ENCODE measurements at places on chromosomes 1 and 21.

DNA sequence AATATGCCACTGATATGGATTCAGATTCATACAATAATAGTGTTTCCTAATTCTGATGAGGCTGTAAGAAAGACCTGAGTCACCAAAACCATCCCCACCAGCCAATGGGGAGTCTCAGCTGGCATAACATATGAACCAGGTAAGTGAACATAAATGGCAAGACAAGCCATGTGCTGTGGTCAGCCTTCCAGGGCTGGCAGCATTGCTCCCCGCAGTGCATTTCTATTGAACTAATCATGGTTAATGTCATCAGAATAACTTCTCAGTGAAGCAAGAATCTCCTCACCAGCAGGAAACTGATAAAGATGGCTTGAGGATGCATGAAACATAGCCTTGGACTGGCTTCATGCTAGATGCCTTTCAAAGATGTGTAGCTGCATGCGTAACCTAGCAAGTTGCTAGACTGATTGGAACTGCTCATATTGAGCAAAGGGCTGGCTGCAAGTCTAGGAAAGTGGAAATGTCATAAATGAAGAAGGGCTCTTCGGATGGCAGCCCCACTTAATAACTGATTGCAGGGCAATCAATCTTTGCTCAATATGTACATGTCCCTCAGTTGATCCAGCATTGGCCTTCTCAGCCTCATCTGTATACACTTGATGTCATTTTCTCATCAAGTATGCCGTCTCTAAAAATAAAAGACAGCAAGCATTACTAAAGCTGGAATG lies 88.0 kb downstream of the NTNG1 start:
- DNase-seq: no peak

- DNase-seq: peak; percentile 29
Measured at GRCh38 chr1:24481843-24482610, 20.6 kb upstream of the RCAN3 start.

GRCh38 chr21:14545906-14546480 lies at the start of gene SAMSN1:
TSS of gene SAMSN1 (minus strand) at chr21:14546315. CDS start at chr21:14546261, 54 bp downstream.
- DNase-seq: peak; percentile 59

- no peak for DNase-seq
Measured at GRCh38 chr21:45518742-45519141, 23.5 kb downstream of the SLC19A1 start.

DNA sequence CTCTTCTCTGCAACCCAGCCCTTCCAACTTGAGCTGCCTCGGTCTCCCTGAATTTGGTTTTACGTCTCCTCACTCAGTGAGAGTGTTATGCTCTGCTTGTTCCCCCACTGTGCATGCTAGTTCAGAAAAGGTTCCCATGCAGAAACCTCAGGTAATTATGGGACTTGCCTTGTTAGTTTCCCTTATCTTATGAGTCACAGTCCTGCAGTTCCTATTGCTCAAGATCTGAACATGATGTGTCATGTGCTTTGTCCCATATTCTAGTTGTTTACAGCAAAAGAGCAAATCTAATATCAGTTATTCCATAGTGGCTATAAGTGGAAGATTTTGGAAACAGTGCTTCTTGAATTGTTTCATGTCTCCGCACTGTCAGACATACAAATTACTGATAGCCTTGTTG lies 74.4 kb downstream of the DUSP10 start:
- DNase-seq: no peak

DNA sequence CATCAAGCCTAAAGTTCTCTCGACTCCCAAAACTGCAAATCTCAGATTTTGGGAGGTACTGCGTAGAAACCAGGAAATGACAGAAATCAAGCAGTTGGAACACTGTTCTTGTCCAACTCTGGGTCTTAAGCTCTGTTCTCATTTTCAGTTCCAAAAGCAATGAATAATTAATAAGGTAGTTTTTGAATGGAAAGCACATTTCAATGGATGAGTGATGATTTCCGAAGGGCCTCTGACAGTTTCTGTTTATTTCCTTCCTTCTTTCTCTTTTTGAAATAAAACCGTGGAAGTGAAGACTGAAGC lies 20.9 kb upstream of the TARBP1 start:
- no peak for DNase-seq

DNA sequence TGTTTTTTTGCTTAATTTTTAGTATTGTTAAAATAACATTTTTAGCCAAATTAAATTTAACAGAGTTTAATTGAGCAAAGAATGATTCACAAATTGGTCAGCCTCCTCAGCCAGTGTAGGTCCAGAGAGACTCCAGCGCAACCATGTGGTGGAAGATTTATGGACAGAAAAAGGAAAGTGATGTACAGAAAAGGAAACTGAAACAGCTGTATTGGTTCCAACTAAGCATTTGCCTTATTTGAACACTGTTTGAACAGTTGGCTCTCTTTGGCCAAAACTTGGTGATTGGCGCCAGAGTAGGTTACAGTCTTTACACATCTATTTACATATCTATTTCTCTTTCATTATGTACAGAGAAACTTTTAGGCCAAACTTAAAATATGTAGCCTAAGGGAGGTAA lies 19.4 kb downstream of the RPS6KC1 start:
- no peak for DNase-seq

DNA sequence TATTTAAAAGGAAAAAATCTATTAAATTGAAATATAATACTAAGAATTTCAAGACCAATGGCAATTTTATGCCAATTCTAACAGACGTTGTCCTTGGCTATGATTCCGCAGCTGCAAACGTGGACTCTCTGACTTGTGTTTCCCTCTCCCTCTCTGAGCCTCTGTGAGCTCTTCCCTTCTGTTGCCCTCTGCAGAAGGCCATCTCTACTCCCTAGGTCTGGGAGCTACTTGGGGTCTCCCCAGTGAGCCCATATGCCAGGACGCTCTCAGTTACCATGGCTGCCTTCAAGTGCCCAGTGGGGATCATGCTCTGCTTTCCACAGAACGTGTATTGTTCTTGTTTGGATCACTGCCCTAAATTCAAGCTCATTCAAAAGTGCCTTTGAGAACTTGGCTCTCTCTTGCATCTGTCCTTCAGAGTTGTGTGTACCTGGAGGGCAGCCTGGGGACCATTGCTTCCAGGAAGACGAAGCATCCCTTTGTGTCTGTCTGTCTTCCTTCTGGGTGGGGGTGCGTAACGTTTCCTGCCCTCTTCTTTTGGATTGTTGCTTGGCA lies 97.5 kb upstream of the TSPAN2 start:
- no peak for DNase-seq

- DNase-seq: no peak
Measured at GRCh38 chr1:30035522-30036228, 687.7 kb downstream of the MATN1 start.

- peak; percentile 63 for DNase-seq
Measured at GRCh38 chr1:9181176-9181906, 52.4 kb upstream of the GPR157 start.

GRCh38 chr1:248751635-248752034 lies 3.9 kb downstream of the LYPD8 start:
- DNase-seq: no peak

- no peak for DNase-seq
Measured at GRCh38 chr1:61518670-61519400, 206.1 kb downstream of the TM2D1 start.

DNA sequence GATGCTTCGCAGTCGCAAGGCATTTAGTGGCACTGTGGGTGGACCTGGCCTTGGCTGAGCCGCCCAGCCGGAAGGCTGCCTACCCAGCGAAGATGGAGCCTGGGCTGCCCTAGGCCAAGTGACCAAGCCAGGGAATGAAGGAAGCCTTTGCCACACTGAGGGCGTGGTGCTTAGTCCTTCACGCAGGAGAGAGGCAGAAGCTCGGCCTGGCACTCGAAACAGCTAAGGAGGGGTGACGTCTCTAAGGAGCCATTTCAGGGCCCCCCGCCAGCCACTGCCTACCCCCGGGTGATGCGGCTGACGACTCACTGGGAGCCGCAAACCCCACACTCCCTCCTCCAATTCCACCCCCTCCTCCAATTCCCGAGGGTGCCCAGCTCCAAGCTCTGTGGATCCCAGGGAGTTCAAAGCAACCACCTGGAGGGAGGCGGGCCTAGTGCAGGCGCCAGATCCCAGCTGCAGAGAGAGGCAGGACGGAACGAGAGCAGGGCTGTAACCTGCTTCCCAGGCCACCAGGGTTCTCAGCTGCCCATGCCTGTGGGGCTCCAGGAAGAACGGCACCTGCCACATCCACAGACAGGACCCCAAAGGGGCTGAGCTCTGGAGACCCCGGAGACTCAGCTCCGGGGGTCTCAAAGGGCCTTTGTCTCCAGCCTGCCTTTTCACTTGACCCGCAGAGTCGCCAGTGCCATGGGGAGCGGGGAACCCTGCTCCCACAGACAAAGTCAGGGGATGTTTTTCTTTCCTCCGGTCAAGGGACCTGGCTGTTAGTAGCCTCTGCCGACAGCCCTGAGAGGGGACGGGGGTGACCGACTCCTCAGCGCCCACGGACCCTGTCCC lies 75.8 kb downstream of the ARHGEF16 start:
- DNase-seq: no peak

GRCh38 chr1:247908766-247909165 lies 11.3 kb upstream of the OR2T8 start:
- no peak for DNase-seq

DNA sequence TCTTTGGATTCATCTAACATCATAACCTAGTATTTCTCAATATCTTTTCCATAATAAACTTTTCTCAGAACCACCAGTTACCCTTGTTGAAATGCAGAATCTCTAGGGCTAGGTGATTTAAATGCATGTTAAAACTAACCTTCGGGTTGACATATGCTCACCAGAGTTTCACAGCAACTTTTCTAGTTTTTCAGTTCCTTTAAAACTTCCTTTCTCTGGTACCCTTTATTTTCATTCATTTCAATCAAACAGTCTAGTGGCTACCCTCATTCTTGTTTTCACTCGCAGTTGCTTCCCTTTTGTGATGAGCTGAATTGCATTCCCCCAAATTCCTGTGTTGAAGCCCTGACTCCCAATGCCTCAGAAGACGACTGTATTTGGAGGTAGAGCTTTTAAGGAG lies 712.8 kb upstream of the CHRM3 start:
- DNase-seq: no peak

- no peak for DNase-seq
Measured at GRCh38 chr1:14442669-14443068, 155.8 kb upstream of the KAZN start.

DNA sequence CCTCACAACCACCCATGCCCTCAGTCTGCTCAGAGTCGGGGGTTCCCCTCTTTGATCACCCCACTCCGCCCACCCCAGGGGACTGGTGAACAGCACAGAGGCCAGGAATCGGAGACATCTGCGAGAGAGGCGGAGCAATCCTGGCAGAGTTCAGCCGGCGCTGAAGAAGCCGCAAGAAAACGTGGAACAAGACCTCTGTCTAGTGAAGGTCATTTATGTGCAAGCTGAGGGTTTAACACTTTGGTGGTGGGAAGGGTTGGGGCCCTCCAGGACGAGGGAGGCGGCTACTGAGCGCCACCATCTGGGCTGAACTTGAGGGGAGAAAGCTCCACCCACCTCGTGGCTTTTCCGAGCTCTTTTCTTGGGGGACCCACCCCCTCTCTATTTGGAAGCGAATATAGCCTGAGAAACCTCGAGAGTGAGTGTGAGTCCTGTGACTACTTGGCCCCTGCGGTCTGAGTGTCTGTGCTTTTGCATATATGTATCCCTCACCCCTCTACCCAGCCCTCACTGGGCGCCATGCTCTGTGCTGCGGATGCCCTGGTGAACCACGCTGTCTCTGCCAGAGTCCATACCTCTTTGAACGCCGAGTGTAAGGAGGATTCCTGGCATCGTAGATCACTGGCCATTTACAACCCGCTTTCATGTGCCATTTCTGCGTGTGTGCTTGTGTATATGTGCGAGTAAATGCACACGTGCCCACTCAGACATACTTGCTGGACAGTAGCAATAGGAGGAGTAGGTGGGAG lies 1.2 kb upstream of the EPHA10 start:
- DNase-seq: no peak

DNA sequence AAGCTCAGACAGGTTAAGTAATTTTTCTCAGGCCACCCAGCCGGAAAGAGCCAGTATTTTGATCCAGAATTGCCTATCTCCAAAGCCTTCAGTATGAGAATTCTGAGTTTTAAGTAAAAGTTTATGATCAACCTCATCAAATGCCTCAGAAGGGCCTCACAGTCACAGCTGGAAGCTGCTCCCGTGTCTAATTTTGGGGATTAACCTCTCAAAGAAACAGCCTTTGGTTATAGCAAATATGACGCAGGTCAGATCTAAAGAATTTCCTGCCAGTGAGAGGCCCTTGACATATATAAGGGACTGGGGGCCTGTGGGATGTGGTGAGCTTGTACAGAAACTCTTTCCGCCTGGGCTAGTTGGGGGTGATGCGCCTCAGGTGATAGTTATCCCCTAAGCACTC lies 2.3 kb downstream of the EXTL1 start:
- no peak for DNase-seq

- DNase-seq: no peak
Measured at GRCh38 chr1:206962272-206962671, 8.0 kb downstream of the FCAMR start.

DNA sequence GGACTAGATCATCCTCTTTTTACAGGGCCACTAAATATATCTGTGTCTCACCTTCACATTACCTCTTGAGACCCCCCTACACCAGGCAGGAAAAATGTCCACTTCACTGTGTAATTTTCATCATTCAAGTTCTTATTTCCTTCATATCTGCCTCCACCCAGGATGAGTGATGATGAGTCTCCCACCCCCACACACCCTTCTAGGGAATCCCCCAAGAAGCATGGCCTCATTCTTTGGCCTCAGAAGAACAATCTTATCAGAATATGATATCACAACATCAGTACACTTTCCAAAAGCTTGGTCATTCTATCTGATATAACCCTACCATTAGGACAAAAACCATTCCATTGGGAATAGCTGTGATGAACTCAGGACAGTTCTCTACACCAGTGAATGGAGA lies 170.3 kb upstream of the DUSP10 start:
- no peak for DNase-seq

GRCh38 chr1:247829656-247830055 lies 5.7 kb upstream of the OR14A16 start:
- no peak for DNase-seq

GRCh38 chr1:159187647-159188374 lies 16.4 kb downstream of the CADM3 start:
- DNase-seq: no peak

- DNase-seq: no peak
Measured at GRCh38 chr1:81999364-81999763, 198.6 kb downstream of the ADGRL2 start.

DNA sequence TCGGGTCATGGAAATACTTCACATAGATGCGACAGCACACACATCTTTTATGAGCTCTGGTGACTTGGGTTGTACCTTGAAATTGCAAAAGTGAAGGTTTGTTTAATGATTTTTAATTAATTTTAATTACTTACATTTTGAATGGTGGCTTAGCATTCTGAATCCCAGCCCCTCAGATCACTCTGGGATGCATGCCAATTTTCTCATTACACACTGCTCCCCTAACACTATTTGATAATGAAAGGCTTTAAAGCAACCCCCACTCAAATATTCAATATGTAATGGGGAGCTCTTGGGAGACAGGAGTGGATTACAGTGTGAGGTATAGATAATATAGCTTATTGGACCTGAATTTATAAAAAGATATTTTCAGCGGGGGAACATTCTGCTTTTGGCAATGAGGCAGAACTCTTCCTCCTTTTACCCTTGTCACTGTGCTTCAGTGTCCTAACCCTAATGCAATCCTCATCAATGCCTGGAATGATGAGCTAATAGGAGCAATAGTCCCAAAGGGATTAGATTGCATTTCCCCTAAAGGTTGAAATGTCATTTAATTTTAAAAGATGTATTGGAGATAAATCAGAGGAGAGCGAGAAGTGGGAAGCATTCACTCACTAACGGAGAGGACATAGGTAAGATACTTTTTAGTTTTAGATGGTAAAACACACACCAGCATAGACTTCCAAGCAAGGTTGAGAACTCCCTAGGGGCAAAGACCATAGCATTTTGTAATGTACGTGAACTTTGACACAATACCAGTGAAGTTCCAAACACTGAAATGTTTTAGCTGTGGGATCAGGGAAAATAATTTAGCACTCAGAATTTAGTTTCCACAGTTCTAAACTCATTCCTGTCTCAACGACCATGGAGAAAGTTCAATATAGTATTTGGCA lies 384.1 kb upstream of the PLXNA2 start:
- DNase-seq: no peak
